ENCODE measurements at places on chromosomes 2 and 18. TPM values are rescaled to one million over a fixed set of nuclear protein-coding genes. Genes with fewer than 3 reads are reported as not detected.

- no peak overlapping the region for H3K4me3 ChIP-seq
- no peaks in the 10 kb centered on the region for H3K4me1 ChIP-seq
- no peak overlapping the region for H3K27ac ChIP-seq
These were observed 125.0 kb downstream of the XRCC5 start for GRCh38 chr2:216234106-216234505.

The RGPD3 gene
- total RNA-seq: 0.17 TPM

DNA sequence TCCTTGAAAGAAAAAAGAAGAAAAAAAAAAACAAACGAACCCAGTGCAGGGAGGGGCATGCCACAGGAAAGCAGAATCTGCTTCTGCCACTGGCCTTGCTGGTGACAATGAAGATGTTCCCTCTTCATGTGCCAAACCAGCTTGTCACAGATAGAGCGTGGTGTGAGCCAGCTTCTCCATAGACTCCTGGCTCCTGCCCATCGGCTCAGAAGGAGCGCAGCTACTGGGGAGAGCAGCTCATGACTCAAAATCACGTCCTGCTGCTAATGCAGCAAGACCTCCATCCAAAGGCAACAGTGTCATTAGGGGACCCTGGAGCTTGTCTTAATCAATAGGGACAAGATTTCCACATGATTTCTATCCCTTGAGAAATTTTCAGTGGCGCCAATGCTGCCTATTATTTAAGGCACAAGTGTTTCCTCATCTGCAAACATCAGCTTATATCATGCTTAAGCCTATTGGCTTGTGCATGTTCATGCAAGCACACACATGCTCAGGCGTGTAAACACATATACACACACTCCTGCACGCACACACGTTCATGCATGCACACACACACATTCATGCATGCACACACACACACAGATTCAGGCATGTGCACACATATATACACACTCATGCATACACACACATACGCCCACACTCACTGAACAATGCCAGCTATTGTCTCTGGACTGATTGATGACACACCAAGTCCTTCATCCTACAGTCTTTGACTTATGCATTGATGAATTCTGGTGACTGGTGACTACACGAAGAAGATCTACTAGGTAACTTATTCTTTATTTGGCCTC is 682.0 kb upstream of the ID2 start:
- H3K4me1 ChIP-seq: peaks cover 41% of the 10 kb centered on the region
- no peak overlapping the region for H3K4me3 ChIP-seq
- H3K36me3 ChIP-seq: no peaks in the 10 kb centered on the region
- no peak for DNase-seq
- no peak overlapping the region for H3K27ac ChIP-seq

GRCh38 chr2:164960159-164960558 is 4.8 kb upstream of the SLC38A11 start:
- DNase-seq: no peak
- H3K27ac ChIP-seq: no peak overlapping the region
- peaks cover 3% of the 10 kb centered on the region for H3K4me1 ChIP-seq
- H3K4me3 ChIP-seq: no peak overlapping the region

- H3K4me1 ChIP-seq: no peaks in the 10 kb centered on the region
- H3K4me3 ChIP-seq: no peak overlapping the region
- DNase-seq: no peak
- H3K27me3 ChIP-seq: no peaks in the 10 kb centered on the region
- H3K27ac ChIP-seq: no peak overlapping the region
- peaks cover 10% of the 10 kb centered on the region for H3K36me3 ChIP-seq
These were observed 47.2 kb downstream of the EIF2AK3 start for GRCh38 chr2:88580088-88580487.

Measured in type B pancreatic cell (in vitro differentiated cells).